ENCODE measurements at places on chromosomes 6 and 20.

DNA sequence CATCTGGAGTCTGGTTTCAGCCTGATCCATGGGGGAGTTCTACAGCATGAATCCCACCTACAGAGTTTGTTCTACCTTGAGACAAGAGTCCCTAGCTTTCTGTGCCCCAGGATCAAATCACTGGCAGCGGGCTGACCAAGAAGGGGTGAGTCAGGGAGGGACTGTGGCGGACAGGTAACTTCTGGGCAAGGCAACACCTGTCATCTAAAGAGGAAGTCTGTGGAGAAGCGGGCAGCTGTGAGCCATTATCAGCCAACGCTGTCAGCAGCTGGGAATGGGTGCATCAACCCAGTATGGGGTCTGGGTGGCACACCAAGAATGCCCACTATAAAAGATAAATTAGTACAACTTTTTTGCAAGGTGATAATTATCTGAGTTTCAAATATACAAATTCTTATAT is 45.9 kb downstream of the UBE3D start:
- no peak for DNase-seq

- DNase-seq: no peak
Measured at GRCh38 chr6:153790048-153790447, 249.0 kb upstream of the OPRM1 start.

DNA sequence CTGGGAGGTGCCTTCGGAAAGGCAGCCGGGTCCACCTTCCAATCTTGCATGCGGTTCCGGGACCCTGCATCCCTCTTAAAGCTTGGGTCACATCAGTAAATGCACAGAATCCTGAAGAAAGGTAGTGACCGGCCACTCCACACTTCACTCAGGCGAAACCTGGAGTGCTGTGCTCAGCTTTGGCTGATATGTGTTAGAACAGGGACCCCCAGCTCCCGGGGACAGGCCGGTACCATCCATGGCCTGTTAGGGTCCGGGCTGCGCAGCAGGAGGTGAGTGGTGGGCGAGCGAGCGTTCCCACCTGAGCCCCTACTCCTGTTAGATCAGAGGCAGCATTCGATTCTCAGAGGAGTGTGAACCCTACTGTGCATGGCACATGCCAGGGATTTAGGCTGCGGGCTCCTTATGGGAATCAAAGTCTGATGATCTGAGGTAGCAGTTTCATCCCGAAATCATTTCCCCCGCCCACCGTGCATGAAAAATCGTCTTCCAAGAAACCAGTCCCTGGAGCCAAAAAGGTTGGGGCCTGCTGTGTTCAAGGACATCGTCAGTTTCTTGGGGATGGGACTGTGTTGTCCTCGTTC is 143.0 kb downstream of the ERMARD start:
- DNase-seq: no peak

- DNase-seq: no peak
Measured at GRCh38 chr6:31122791-31123706, 2.8 kb upstream of the CDSN start.

- peak; percentile 4 for DNase-seq
Measured at GRCh38 chr6:136526196-136526930, 23.9 kb downstream of the MAP7 start.

DNA sequence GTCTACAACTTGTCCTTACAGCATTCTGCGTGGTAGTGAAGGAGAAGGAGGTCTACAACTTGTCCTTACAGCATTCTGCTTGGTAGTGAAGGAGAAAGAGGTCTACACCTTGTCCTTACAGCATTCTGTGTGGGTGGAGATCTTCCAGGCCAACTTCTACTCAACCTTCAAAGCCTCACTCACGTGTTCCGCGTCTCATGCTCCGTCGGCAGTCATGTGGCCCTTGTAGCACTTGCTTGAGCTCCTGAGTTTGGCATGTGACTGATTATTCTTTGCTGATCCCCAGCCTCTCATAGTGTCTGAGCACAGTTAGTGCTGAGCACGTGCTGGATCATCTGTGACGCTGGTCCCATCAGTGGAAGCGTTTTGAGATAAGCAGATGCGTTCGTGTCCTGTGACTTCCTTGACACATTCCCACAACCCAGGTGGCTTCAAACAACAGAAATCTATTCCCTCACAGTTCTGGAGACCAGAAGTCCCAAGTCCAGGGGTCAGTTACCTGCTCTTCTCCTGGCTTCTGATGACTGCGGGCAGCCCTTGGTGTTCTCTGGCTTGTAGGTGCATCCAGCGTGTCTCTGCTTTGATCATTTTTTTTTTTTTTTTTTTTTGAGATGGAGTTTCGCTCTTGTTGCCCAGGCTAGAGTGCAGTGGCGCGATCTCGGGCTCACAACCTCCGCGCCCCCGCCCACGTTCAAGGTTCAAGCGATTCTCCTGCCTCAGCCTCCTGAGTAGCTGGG is 2.6 kb downstream of the SS18L1 start:
- DNase-seq: no peak

- DNase-seq: no peak
Measured at GRCh38 chr6:113719064-113719463, 138.1 kb upstream of the MARCKS start.

GRCh38 chr20:52493171-52493721 is 301.7 kb upstream of the ZFP64 start:
- no peak for DNase-seq

GRCh38 chr6:4404415-4404814 is 269.0 kb upstream of the ECI2 start:
- no peak for DNase-seq

GRCh38 chr6:142856624-142857232 is 88.2 kb downstream of the HIVEP2 start:
- DNase-seq: peak; percentile 71

DNA sequence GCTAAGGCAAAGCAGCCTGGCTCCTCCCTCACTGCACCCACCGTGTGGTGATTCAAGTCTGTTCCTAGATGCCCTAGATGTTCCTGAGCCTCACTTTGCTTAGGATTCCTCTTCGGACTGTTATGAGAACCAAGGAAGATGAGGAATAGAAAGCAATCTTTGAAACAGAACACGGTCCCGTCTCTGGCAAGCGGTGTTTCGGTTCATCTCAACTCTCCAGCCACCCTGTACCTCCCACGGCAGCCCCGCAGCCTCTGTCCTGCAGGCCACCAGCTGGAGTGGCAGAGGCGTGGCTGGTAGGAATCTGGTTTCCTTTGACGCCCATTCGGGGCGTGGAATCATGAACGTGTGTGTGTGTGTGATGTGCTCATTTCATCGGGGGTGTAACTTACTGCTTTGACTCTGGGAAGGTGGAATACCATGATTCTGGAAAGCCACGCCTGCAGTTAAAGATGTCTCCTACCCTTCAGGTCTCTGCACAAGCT is 21.3 kb downstream of the PDE10A start:
- DNase-seq: no peak

DNA sequence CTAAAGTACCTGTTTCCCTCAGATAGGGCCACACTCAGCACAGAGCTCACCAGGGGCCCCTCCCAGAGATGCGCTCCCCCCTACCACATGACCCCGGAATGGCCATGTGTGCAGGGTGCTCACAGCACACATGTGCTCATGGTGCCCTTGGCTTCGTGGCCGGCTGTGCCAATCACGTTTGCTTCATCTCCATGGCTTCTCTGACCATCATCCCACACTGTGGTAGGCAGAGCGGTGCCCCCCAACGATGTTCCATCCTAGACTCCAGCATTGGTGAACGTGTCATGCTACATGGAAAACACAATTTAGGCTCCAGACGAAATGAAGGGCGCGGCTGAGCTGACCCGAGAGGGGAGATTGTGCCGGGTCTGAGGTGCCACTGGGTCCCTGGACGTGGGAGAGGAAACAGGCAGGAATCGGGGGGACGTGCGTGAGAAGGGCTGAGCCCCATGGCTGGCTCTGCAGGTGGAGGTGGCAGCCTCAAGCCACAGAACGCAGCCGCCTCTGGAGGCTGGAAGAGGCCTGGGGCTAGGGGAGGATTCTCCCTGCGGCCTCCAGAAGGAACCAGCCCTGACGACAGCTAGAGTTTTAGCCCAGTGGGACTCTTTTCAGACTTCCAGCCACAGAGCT is 126.5 kb downstream of the DLL1 start:
- DNase-seq: no peak

DNA sequence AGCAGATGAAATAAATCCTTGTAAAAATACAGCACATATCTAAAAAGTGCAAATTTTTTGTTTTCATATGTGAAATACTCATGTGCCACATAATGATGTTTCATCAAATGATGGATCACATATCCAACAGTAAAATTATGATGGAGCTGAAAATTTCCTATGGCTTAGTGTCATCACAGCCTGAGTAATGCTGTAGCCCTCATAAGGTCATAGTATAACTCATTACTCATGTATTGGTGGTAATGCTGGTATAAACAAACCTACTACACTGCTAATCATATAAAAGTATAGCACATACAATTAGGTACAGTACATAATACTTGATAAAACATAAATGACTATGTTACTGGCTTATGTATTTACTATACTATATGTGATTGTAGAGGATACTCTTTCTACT is 12.9 kb downstream of the TSPYL1 start:
- no peak for DNase-seq

DNA sequence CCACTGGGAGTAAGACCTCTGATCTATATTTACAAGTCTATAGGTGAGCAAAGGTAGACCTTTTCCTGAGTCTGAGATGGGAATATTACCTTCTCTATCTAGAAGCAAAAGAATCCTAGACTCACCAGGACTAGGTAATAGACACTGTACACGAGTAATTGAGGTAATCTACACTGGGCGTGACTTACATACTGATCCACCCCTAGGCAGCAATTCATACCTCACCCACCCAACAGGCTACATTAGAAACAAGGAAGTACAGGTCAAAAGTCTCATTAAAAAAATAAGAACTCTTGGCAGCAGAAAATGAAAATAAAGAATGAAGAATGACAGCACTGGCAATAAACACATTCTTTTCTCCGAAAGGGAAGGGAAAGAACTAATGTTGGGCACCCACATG is 7.6 kb downstream of the CSNK2A1 start:
- DNase-seq: no peak

GRCh38 chr6:143963158-143963919 is 44.7 kb downstream of the PLAGL1 start:
- DNase-seq: no peak

GRCh38 chr6:83464381-83465140 is 33.7 kb upstream of the ME1 start:
- DNase-seq: no peak

DNA sequence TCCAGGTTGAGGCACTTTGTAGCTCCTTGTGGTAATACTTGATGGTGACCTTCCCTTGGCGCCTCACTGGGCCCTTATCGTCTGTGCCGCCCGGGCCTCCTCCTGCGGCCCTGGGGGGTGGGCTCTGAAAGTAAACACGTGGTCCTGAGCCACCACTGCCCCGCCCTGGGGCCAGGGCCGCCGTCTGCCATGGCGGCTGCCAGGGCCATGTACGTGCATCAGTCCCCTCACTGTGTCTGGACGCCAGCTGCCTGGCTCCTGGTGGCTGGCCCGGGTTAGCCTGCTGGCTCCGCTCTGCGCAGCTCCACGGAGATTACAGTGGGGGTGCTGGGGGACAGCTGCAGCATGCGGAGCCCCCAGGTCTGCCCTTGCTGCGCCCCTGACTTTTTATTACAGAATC is 81.8 kb upstream of the CENPW start:
- no peak for DNase-seq

DNA sequence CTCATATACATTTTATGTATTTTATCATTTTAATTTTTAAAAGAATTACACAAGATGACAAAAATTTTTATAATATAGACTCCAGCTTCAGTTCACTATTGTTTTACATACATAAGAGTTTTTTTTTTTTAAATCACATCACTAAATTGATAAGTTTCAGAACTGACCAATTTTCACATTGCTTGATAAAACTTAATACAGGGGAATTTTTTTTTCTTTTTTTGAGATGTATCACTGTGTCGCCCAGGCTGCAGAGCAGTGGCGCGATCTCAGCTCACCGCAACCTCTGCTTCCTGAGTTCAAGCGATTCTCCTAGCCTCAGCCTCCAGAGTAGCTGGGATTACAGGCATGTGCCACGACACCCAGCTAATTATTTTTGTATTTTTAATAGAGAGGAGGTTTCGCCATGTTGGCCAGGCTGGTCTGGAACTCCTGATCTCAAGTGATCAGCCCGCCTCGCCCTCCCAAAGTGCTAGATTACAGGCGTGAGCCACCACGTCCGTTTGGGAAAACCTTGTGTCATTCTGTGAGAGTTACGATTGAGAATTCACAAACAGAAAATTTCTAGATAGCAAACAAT is 36.6 kb upstream of the BTN3A2 start:
- no peak for DNase-seq

GRCh38 chr20:62678553-62678952 is 30.1 kb upstream of the NTSR1 start:
- no peak for DNase-seq

DNA sequence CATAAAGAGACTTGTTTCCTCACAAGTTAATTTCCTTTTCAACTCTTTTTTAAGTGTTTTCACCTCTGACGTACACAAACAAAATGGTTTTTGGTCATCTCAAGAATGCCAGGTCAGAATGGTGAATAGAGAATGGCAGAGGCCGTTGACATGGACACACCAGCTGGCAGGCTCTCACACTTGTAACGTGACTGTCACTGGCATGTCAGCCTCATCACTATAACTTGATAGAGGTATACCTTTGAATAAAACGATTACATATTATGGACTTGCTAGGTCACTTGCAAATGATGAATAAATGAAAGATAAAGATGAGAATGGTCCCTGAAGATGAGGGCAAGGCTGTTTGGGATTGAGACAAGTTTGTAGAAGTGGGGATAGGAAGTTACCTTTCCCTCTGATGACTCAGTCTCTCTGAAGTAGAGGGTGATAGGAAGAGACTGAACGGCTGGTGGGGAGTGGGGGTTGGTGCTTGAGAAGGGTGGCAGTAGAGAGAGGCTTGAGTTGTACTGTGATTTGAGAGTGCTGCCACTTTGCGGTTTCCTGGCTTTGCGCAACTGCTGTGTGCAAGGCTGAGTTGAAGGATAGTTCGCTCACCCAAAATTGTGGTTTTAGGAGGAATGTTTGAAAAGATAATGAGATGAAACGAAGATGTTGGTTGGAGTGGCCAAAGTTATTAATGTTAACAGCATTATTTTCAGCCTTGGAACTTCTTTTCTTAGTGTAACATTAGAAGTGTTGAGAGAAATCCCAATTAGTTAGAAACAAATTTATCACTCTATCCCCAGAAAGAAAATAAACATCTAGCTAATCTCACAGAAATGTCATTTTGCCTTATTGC is 30.3 kb downstream of the TBPL1 start:
- DNase-seq: peak; percentile 44

DNA sequence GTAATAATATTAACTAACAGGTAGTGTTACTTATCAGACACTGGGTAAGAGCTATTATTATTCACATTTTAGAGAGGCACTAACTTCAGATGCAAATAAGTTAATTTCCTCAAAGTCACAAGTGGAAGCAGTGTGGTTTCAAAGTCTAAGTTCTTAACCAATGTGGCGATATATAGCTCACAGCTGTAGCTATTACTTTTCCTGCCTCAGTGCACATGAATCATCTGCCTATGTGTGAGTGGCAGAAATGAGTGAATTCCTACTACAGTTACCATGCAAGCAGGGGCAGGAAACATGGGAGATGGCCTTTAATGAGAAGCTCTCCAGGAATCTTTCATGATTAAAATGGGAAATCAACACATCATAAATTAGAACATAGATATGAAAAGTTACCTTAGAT is 126.2 kb upstream of the EYA4 start:
- no peak for DNase-seq

GRCh38 chr6:75824160-75824559 is 75.1 kb downstream of the MYO6 start:
- DNase-seq: peak; percentile 26

Measured in CD4-positive, alpha-beta T cell treated with Interleukin-4 for 4 hours (primary cell).